ENCODE measurements at places on chromosomes 11 and 22.

DNA sequence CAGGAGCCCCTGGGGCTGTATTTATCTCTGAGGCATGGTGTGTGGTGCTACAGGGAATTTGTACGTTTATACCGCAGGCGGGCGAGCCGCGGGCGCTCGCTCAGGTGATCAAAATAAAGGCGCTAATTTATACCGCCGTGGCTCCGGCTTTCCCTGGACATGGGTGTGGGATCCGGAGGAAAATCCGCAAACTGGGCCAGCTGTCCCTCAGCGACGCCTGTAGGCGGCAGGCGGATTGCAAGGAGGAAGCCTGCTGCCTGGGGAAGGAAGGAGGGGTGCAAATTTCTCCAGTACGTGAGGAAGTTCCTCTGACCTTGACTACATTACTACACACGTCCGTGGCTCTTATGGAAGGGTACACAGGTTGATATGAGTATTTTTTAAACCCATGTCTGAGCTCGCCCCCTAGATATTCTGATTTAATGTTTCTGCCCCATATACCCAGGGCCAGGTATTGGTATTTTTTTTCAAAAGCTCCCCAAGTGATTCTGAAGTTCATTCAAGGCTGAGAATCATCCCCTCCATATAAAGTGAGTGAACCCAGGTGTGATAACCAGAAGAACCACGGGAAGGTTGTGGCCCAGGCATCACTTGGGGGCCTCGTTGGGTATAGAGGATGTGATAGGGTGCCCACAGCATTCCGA, 2.8 kb downstream of the MYOD1 start:
- DNase-seq, result no peak

GRCh38 chr22:50303848-50304527, 3.5 kb downstream of the PLXNB2 start:
- DNase-seq, result peak; percentile 29

DNA sequence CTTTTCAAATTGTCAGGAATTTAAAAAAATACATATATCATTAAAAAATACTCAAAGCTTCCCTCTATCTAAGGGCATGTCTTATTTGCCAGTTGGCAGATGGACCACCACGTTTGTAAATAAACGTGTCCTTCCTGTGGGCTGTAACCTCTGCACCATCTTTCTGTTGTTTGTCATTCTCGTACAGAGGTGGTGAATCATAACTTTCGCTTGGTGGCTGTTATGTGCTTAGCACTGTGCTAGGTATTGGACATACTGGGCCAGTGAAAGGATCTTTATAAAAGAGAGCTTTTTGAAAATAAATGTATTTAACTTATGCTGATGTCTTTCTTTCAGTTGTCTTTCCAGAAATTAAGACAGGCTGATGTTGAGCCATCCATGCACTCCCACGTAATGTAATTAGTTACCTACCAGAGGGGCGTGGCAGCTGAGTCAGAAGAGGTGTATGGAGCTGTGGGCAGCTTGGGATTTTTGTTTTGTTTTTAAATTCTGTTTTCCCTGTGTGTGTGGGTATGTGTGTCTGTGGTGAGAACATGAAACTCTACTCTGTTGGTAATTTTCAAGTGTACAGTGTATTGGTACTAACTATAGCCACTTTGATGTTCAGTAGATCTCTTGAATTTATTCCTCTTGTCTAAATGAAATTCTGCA, 62.7 kb downstream of the TECTA start:
- peak; percentile 10 for DNase-seq

DNA sequence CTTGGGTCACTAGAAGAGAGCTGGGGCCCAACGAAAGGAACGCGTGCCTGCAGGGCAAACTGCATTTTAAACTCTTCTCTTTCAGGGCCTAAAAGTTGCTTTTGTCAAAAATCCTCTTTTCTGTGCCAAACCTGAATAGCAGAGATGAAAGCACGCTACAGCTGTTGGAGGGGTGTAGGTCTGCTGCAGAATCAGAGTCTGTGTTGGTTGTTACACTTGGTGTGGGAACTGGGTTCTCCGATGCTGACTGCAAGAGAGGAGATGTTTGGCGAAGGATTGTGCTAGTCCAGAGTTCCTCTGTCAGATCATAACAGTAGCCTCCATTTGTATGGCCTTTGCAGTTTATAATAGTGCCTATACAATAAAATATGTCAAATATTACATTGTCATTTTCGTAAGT, 41.8 kb downstream of the BARX2 start:
- no peak for DNase-seq

DNA sequence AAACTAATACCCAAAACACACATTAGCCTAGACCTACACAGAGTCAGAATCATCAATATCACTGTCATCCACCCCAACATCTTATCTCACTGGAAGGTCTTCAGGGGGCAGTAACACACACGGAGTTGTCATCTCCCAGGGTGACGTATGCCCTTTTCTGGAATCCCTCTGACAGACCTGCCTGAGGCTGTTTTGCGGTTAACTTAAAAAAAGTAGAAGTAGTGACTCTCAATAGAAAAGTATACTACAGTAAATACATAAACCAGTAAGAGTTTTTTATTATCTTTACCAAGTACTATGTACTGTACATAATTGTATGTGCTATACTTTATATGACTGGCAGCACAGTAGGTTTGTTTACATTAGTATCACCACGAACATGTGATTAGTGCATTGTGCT, 80.5 kb downstream of the PGR start:
- no peak for DNase-seq

DNA sequence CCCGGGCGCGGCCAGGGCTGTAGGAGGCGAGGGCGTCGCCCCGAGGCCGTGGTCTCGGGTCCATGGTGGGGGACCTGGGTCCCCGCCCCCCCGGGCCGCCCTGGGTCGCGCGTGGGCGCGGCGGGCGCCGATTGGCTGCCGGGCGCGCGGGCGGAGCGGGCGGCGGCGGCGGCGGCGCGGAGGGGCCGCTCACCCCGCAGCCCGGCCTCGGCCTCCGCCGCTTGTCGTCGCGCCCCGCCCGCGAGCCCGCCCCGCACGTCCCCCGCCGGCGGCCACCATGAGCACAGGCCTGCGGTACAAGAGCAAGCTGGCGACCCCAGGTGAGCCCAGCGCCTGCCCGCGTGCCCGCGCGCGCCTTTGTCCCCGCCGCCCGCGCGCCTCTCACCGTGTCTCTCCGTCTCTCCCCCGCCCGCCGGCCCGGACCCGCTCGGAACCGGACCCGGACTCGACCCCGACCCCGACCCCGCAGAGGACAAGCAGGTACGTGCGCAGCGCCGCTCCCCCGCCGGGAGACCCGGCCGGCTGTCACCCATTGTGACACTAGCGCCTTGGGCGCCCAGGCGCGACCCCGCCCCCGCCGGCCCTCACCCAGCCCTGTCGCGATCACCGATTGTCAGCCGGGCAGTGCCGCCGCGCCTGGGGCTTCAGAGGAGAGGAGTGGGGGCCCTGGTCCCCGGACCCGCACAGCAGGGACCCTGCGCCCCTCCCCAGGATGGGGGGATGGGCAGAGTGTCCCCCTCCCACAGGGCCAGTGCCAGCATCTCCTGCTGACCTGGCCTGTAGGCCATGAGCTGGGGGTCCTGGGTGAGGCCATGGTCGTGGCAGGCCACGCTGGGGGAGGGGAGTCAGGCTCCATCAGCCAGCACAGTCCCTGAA, at the start of gene SEPTIN5:
Gene SEPTIN5 (plus strand): TSS at position 192 of the 876 bp plus-strand sequence. CDS start 86 bp downstream, at position 278.
- no peak for DNase-seq

GRCh38 chr11:62560566-62561103, 13.1 kb downstream of the EEF1G start:
- peak; percentile 75 for DNase-seq

DNA sequence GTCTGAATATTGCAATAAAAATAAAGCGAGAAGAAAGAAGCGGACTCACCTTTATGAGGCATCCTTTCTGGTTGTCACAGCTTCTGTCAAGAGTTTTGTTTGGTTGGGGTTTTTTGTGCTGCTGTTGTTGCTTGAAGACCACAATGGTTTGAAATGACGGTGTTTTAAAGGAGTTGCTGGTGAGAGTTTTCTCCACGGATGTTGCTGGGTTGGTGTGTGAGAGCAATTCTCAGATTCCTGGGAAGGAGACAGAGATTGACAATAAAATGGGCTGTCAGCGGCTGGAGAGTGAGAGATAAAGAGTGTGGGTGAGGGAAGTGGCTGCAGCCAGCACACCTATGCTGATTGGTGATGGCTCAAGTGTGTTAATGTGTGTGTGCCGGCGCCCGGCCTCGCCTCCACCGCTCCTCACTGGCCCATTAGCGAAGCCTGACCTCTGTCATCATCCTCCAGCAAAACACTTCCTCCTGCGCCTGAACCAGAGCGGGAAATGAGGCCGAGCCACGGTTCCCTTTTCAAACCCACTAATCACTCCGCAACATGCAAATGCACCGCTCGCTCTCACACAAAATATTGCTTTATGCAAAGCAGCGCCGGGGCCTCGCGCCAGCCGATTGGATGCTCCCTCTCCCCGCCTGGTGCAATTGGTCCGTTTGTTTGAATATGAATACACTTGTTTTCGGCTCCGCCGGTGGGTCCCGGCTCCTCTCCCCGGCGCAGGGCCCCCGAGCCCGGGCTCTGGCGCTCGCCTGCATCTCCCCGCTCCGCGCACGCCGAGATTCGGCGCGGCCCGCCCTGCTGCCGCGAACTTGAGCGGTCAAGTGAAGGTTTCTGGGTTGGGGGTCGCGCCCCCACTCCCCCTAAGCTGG, at the start of gene PAX6:
Gene PAX6 (minus strand): TSS at position 544 of the 869 bp plus-strand sequence. CDS start 4,911 bp downstream, outside the sequence.
- peak; percentile 63 for DNase-seq

GRCh38 chr11:75527938-75528735, 2.4 kb upstream of the GDPD5 start:
- DNase-seq, result no peak

- no peak for DNase-seq
Observed at GRCh38 chr11:42257534-42257933, 798.1 kb upstream of the LRRC4C start.

DNA sequence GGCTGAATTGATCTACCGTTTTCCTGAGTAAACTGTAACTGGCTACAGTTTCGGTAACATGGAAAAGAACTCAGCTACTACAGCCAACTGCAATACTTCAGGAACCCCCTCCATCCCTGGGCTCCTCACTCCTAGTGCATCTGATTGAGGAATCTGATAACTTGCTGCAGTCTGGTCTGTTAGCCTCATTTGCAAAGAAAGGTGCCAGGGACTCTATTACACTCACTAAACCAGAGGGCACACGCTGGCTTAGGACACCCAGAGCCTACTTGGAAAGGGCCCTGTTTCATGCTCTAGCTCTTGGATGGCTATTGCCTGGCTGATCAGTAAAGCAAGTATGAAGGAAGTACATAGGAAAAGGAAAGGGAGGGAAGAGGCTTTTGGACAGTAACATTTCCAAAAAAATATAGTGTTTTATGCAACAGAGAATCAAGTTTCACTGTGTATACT, 22.3 kb downstream of the APOL5 start:
- no peak for DNase-seq

GRCh38 chr11:32698579-32698978, 95.9 kb downstream of the CCDC73 start:
- DNase-seq, result no peak

DNA sequence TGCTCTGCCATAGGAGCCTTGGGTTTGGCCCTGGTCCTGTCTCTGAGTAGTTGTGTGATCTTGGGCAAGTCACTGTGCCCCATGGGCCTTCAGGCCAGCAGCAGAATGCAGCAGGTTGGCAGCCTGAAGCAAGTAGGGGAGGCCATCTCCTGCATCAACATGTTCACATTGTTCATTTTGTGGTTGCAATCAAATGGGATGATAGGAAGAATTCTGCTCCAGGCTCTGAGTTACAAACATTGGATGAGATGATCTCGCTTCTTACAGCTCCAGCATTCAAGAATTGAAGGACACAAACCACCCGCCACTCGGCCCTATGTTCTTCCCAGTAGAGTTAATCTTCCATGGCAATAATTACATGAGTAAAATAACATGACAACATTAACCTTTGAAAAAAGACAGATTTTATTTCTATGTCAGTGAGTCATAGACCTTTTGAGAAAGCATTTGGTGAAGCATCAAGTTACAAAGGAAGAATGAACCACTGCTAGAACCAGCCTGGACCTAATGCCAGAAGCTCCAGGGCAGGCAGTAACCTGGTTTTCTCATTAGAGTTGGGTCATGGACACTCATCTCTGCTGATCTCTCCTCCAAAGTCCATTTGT, 308.3 kb upstream of the NCAM1 start:
- DNase-seq, result no peak

DNA sequence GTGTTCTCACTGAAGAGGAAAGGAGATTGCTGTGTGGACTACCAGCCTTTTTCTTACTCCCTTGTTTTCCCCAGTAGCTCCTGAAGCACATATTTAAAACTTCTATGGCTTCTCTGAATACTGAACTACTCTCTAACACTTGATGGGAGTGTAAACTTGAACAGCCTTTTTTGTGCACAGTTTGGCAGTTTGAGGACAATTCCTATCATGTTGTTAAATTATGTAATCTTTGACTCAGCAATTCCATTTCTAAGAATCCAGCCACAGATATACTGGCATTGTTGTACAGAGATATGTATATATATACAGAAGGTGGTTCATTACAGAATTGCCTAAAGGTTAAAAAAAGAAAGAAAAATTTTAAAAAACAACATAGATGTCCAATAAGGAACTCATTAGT, 47.1 kb upstream of the EED start:
- no peak for DNase-seq

DNA sequence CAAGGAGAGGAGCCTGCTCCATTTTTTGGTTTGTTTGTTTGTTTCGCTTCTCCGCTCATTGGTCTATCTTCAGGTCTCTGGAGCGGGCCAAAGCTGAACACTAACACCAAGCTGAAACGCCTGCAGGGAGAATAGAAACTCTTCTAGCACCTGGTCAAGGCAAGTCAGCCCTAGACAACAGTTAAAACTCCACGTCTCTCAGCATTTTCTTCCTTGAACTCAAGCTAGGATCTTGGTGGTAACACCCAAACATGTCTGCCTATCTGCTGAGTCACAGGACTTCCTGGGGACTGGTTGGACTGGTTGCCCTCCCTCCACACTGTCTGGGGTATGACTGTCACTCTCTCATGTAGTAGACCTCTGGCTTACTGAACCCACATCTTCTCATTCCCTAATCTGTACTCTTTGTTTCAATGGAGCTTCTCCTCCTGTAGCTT, 23.9 kb upstream of the RBFOX2 start:
- peak; percentile 16 for DNase-seq

- DNase-seq, result no peak
Observed at GRCh38 chr11:10243896-10244575, 50.0 kb downstream of the SBF2 start.

DNA sequence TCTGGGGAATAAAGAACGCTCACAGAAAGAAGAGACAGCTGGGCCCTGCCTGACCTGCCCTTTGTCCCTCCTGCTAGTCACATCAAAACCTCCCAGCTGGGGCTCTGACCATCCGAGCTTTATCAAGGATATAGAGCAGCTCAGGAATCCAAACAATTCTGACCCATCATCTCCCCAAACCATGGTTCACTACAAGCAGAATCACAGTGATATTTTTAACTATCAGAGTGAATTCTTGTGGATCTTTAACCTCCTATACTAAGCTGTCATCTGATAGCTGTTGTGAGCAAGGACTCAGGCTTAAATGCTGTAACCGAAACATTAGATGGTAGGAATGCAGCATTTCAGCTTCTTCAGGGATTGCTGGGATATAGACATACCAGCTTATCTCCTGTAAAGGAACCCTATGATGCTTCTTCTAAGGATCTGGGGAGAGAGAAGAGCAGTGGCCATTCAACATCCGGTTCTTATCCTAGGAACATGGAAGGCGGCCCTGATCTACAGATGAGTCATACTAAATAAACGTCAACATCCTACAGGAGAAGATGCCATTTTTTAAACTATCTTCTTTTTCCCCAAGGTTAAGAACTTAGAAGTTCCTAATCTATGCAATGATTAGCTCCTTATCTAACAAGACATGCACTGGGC, 84.7 kb upstream of the AKIP1 start:
- no peak for DNase-seq
